ENCODE measurements at places on chromosomes 3 and 15.

DNA sequence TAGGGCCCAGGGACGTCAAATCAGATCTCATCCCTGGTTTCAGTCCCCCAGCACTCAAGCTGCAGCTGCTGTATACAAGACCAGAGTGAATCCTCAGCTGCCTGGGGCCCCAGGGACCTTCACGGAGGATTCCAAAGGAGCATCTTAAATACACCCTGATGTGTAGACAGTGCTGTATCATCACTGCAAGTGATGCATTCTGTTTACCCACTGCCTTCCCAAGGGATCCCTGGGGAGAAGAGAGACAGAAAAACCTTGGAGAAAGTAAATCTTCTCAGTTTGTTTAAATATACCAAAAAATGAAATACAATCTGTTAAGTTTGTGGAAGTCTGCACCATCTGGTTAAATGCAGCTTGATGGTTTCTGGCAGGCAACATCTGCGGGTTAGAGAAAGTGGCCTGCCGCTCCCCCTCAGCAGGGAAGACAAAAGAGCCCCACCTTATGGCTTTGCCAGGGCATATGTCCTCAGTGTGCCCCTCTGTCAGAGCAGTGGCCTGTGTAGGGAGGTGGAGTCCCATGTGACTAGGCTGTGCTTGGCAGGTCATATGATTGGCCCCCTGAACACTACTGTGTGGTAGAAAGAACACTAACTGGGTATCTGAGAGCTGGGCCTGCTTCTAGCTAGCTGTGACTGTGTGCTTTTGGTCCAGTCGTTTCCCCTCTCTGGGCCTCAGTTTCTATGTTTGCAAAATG, 222.2 kb upstream of the TRIM42 start:
- DNase-seq, result no peak

DNA sequence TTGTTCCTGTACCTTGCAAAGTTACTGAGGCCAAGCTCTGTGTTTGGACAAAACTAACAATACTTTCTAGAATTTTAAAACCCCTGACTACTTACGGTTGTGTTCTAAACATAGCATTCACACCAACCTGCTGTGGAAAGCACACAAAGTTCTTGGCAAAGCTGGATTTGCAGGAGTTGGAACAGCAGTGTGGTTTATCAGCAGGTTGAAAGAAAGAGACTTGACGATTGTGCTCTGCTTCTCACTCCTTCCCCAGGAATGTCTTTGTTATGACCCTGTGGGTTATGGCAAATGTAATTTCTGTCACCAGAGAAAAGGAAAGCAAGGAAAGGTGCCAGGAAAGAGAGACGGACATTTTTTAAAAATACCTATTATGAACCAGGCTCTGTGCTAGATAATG, 165.5 kb upstream of the TGFBR2 start:
- no peak for DNase-seq

DNA sequence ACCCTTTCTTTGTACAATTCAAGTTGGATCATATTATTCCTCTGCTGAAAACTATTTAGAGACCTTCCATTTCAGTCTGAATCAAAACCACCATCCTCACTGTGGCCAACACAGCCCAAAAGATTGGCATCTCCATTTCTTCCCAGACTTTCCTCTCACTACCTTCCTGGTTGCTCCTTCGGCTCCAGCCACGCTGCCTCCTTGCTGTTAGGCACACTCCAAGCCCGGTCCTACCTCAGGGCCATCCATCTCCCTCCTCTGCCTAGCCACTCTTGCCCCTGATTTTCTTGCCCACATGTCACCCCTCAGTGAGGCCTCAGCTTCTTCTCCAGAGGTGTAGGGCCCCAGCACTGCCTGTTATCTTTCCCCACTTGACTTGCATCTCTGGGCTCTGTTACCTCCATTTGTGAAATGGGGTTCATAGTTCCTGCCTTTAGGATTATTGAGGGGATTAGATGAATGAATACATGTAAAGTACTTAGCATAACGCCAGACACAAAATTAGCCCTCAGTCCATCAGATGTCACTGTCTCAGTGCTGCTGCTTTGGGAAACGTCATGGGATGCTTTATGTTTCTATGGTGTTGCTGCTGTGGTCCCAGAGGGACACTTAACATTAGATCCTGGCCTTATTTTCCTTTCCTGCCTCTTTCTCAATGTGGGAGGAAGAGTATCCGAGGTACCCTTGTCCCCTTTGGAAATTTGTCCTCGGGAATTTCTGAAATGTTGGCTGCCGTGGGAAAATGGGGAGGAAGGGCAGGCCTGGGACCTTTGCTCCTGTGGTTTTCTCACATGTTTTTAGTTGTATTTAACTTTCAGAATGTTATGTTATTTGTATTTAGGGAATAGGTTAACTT, 31.3 kb downstream of the SNRK start:
- DNase-seq, result no peak

DNA sequence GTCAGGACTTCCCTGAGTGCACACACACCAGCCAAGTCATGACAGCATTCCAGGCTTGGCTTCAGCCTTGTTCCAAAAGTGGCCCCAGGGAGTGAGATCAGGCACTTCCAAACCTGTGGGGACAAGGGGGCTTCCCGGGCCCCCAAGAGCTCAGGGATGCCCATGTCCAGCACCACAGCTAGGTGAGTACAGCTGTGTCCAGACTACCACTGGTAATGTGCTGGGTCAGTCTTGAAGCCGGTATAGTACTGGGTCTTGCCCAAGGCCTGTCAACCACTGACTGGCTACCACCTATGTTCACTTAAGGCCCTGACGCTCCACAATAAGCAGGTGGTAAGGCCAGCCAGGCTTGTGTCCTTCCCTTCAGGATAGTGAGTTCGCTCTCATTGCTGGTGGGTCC, 249.3 kb downstream of the UNC13C start:
- DNase-seq, result no peak

GRCh38 chr15:91706322-91707032, 147.0 kb upstream of the SLCO3A1 start:
- DNase-seq, result peak; percentile 59

- DNase-seq, result no peak
Observed at GRCh38 chr3:188906236-188906635, 265.5 kb upstream of the TPRG1 start.

DNA sequence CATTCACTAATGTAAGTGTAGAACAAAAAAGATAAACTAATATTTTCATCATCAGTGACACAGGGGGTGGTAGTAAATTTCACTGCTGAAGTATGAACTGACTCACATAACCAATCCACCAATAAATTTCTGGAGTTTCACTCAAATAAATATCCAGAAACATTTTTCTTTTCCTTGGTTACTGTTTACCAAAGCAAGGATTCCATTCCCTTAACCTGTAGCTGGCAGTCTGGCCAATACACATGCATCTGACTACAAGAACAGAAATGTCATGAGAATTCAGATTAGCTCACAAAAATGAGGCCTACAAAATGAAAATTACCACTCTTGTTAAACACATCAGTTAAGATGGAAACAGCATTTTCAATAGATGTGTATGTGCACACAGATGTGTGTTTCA, 80.3 kb downstream of the STAG1 start:
- no peak for DNase-seq

DNA sequence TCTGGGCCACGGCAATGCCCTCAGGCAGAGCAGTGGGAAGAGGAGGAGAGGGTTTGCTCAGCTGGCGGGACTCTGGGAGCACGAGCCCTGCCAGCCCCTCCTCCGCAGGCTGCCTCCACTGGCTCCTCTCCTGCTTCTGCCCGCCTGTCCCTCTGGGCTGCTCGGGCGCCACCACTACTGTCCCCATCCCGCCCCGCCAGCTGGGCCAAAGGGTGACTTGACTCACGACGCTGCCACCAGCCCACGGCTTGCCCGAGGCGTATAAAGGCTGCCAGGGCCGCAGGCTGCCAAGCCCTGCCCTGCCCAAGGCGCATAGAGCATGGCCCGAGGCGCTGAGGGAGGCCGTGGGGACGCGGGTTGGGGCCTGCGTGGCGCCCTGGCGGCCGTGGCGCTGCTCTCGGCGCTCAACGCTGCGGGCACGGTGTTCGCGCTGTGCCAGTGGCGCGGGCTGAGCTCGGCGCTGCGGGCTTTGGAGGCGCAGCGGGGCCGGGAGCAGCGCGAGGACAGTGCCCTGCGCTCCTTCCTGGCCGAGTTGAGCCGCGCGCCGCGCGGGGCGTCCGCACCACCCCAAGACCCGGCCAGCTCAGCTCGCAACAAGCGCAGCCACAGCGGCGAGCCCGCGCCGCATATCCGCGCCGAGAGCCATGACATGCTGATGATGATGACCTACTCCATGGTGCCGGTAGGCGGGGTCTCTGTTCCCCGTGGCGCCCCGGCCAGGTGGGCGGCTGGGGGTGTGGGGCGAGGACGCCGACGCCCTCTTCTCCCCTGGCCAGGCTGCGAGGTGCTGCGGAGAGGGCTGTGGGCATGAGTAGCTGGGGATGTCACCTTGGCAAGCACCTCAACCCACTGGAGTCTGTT, at the start of gene GLDN:
Gene GLDN, plus strand, starts transcription at position 290 of the 861 bp plus-strand sequence. Its CDS starts 30 bp downstream, at position 320.
- no peak for DNase-seq

GRCh38 chr3:112086875-112087524, 811 bp downstream of the C3orf52 start:
- DNase-seq, result no peak

DNA sequence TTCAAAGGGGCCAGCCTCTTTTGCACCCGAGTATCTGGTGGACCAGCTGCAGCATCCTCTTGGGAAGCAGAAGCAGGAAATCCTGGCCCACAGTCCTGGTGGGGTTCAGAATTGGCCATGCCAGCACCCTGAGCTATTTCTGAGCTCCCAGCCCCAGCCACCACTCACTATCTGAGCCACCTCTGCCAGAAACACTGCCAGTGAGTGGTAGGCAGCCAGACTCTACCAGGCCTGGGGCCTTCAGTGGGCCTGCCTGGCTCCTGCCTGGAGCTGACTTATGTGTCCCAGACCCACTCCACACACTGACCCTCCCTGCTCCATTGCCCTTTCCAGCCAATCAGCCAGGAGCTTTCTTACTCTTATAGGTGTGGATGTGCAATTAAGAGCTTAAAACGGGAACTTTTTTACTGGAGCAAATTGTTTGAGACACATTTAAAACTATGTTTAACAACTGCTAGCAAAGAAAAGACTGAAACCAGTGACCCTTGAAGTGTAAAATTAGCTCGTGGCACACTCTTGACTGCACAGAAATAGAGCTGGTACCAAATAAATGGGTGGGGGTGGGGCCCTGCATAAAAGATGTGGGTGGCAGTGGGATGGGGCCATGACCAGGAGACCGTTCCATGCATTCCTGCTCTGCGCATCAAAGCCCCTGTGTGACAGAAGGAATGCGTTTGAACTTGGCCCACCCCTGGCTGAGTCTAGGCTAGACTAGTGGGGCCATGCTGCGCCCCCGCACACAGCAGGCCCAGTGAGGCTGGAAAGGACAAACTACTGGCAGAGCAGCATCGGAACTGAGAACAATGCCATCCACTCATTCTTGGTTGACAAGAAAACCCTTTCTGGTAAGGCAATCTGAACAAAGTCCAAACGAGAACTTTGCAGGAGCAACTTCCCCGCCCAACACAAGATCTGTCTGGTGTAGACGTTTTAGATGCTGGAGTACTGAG, 48.0 kb downstream of the CTNNB1 start:
- DNase-seq, result no peak

- DNase-seq, result no peak
Observed at GRCh38 chr15:91710080-91710698, 143.3 kb upstream of the SLCO3A1 start.

- no peak for DNase-seq
Observed at GRCh38 chr3:17431004-17431403, 311.4 kb downstream of the TBC1D5 start.

DNA sequence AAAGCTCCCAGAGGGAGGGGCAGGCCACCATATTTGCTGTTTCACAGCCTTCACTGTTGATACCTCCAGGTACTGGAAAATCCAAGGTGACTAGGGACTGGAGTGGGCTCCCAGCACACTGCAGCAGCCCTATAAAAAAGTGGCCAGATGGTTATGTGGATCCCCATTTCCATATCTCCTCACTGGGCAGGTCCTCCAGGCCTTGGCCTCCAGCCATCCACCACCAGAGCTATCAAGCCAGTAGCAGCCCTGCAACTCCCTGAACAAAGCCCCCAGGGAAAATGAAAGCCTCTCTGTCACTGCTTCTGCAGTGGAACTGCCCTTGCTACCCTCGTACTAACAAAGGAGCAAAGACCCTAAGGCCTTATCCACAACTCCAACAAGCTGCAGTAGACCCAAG, 58.4 kb downstream of the ILDR1 start:
- DNase-seq, result no peak

- no peak for DNase-seq
Observed at GRCh38 chr3:33855884-33856546, 57.6 kb downstream of the PDCD6IP start.

DNA sequence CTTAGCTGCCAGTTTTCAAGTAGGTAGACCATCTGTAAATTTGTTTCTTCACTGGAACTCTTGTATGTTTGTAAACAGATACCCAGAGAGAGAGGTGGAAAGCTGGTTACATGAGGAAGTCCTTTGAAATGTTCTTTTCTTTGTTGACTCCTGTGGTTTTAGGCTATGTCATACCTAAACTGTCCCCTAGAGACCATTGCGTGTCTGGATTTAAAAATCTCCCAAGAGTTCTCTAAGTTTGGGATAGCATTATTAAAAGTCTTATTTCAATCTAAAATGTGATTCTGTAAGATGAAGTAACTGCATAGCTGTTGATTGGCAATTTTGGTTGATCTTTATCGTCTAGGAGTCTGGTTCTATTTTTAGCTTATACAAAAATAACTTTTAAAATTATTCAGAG, 127.2 kb downstream of the GHSR start:
- DNase-seq, result no peak

DNA sequence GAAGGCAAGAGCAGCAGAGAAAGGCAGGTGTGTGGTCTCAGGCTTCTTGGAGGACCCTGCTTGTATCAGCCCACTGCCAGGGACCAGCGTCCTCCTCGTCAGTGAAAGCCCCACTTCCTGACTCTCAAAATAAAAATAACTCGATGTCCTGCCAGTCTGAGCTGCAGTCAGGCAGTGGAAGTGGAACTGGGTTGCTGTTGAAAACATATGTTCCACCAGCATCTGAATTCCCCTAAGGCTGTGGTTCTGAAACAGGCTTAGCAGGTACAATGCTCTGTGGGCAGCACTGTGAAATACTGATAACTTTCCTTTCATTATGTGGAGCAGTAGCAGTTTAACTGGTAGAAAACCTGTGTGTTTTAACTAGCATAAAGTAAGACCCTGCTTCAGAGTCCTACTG, 121.6 kb upstream of the EIF1B start:
- no peak for DNase-seq

DNA sequence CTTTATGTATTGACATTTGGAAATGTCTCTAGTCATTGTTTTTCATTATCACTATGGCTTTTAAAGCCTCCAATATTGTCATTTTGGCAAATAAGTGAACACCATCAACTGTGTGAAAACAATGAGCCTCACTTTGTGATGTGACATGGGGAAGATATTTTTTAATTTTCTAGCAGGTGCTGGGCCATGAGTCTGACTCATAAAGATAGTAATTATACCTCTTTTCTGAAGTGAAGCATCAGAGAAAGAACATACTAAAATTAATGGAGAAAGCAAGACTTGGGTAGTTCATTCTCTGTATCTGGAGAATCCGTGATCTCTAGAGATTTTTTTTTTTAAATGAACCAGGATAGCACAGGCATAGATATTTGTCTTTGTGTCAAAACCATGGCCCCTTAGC, 100.8 kb downstream of the CCNL1 start:
- DNase-seq, result no peak

DNA sequence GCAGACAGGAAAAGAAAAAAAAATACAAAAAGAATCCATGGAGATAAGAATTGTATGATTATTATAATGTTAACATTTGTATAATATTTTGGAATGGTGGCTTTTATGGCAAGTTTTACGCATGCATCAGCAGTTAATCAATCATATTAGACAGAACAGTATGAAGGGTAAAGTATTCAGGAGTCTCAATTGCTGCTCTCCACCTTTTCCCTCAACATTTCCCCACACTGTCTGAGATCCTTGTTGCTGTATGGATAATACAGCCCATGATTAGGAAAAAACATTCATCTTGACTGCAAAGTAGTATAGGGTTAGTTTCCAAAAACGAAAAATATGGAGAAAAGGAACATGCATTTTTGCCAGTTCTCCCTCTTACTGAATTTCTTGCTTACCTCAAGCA, 755.3 kb upstream of the ARPP21 start:
- DNase-seq, result no peak

All from activated CD8-positive, alpha-beta memory T cell treated with anti-CD3 and anti-CD28 coated beads for 4 hours (primary cell).